ENCODE measurements at places on chromosomes 7 and 10. TPM values are rescaled to one million over a fixed set of nuclear protein-coding genes. Genes with fewer than 3 reads are reported as not detected.

Gene AGAP9
- total RNA-seq, result 4.9 TPM

Gene TRIM74
- 2.5 TPM for total RNA-seq

Gene GRB10
- 1.4 TPM for total RNA-seq

Gene CELF2
- total RNA-seq, result 168 TPM

Gene ITPRID1
- total RNA-seq, result not detected

Gene FAM221A
- 5.8 TPM for total RNA-seq

Gene OR2A42
- not detected for total RNA-seq

Gene KIF11
- 55.2 TPM for total RNA-seq

Gene NPY4R
- not detected for total RNA-seq

Gene PPP3CB
- 42.2 TPM for total RNA-seq

DNA sequence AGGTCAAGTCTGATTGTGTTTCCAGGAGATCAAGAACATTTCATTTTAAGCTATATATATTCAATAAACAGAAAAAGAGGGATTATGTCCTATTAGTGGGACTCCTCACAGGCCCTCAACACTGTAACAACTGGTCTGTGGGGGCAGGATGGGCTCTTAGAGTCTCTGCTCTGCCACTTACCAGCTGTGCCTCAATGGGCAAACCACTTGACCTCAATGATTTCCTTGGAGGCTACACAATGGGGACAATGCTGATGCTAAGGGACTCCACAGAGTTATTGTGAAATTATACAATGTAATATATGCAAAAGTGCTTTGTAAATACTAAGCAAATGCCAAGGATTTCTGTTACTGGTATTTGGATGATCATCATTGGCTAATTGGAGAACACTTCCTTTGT, 33.2 kb upstream of the MXI1 start:
- no peak for DNase-seq
- no peaks in the 10 kb centered on the region for H3K36me3 ChIP-seq
- H3K27me3 ChIP-seq, result peaks cover 81% of the 10 kb centered on the region
- H3K4me1 ChIP-seq, result peaks cover 14% of the 10 kb centered on the region
- H3K27ac ChIP-seq, result no peak overlapping the region
- H3K4me3 ChIP-seq, result no peak overlapping the region

- no peaks in the 10 kb centered on the region for H3K36me3 ChIP-seq
- H3K4me1 ChIP-seq, result no peaks in the 10 kb centered on the region
- no peak overlapping the region for H3K4me3 ChIP-seq
- H3K27ac ChIP-seq, result no peak overlapping the region
- DNase-seq, result no peak
Observed at GRCh38 chr7:47796347-47796746, 151.9 kb downstream of the PKD1L1 start.

DNA sequence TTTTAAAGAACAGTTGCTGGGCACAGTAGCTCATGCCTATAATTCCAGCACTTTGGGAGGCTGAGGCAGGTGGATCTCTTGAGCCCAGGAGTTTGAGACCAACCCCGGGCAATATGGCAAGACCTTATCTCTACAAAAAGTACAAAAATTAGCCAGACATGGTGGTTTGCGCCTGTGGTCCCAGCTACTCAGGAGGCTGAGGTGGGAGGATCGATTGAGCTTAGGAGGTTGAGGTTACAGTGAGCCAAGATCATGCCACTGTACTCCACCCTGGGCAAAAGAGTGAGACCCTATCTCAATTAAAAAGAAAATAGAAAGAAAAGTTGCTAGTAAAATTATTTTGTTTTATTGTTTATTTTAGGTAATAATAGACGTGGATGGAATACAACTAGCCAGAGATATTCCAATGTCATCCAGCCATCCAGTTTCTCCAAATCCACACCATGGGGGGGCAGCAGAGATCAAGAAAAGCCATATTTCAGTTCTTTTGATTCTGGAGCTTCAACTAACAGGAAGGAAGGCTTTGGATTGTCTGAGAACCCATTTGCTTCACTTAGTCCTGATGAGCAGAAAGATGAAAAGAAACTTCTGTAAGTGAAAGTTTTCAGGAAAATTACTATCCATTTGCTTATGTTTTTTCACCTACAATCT, 3.0 kb downstream of the NUP42 start:
- H3K36me3 ChIP-seq, result peaks cover 15% of the 10 kb centered on the region
- no peak overlapping the region for H3K27ac ChIP-seq
- H3K4me1 ChIP-seq, result peaks cover 33% of the 10 kb centered on the region
- no peak overlapping the region for H3K4me3 ChIP-seq

- no peaks in the 10 kb centered on the region for H3K27me3 ChIP-seq
- H3K36me3 ChIP-seq, result no peaks in the 10 kb centered on the region
- DNase-seq, result no peak
- H3K4me1 ChIP-seq, result no peaks in the 10 kb centered on the region
- no peak overlapping the region for H3K4me3 ChIP-seq
- H3K27ac ChIP-seq, result no peak overlapping the region
Observed at GRCh38 chr10:79185796-79186374, 117.1 kb downstream of the ZMIZ1 start.

- peaks cover 19% of the 10 kb centered on the region for H3K27me3 ChIP-seq
- no peak overlapping the region for H3K4me3 ChIP-seq
- H3K4me1 ChIP-seq, result no peaks in the 10 kb centered on the region
- H3K36me3 ChIP-seq, result no peaks in the 10 kb centered on the region
- no peak for DNase-seq
Observed at GRCh38 chr10:70512149-70512639, 33.6 kb downstream of the PALD1 start.

- no peak overlapping the region for H3K27ac ChIP-seq
- peaks cover 2% of the 10 kb centered on the region for H3K36me3 ChIP-seq
- no peak overlapping the region for H3K4me3 ChIP-seq
- no peaks in the 10 kb centered on the region for H3K27me3 ChIP-seq
- H3K4me1 ChIP-seq, result no peaks in the 10 kb centered on the region
- DNase-seq, result no peak
Observed at GRCh38 chr10:129766611-129767550, 197.2 kb downstream of the EBF3 start.

GRCh38 chr7:111910656-111911055, 295.5 kb downstream of the DOCK4 start:
- H3K36me3 ChIP-seq, result no peaks in the 10 kb centered on the region
- DNase-seq, result no peak
- no peak overlapping the region for H3K27ac ChIP-seq
- H3K4me3 ChIP-seq, result no peak overlapping the region
- no peaks in the 10 kb centered on the region for H3K4me1 ChIP-seq

DNA sequence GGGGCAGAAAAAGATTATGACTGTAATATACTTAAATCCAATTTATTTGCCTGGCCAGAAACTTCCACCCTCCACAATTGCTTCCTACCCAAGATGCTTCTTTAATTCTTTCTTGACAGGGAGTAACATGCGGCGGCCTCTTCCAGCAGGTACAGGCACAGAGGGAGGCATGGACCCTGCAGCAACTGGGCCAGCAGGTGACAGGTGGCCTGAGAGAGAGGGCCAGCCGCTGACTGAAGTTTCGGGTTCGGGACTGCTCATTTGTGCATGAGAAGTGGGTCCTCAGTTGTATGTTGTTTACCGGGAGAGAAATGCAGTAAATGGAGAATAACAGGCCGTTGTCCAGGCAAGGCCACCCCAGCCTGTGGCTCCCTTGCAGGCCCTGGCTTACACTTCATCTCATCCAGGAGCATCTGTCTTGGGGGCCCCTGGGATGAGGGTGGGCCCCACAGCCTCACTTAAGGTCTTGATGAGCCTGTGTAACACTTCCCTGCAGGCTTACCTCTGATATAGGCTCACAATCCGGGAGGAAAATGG, 72.5 kb downstream of the C10orf143 start:
- no peaks in the 10 kb centered on the region for H3K36me3 ChIP-seq
- H3K27ac ChIP-seq, result no peak overlapping the region
- peaks cover 10% of the 10 kb centered on the region for H3K27me3 ChIP-seq
- no peaks in the 10 kb centered on the region for H3K4me1 ChIP-seq

GRCh38 chr7:28062197-28062991, 118.2 kb downstream of the JAZF1 start:
- peak; percentile 56 for DNase-seq
- no peaks in the 10 kb centered on the region for H3K36me3 ChIP-seq
- no peak overlapping the region for H3K27ac ChIP-seq
- H3K4me1 ChIP-seq, result no peaks in the 10 kb centered on the region
- H3K27me3 ChIP-seq, result peaks cover 11% of the 10 kb centered on the region
- no peak overlapping the region for H3K4me3 ChIP-seq

GRCh38 chr7:94055963-94056362, 51.8 kb upstream of the BET1 start:
- no peak for DNase-seq
- no peak overlapping the region for H3K4me3 ChIP-seq
- peaks cover 3% of the 10 kb centered on the region for H3K4me1 ChIP-seq
- peaks cover 20% of the 10 kb centered on the region for H3K27me3 ChIP-seq

DNA sequence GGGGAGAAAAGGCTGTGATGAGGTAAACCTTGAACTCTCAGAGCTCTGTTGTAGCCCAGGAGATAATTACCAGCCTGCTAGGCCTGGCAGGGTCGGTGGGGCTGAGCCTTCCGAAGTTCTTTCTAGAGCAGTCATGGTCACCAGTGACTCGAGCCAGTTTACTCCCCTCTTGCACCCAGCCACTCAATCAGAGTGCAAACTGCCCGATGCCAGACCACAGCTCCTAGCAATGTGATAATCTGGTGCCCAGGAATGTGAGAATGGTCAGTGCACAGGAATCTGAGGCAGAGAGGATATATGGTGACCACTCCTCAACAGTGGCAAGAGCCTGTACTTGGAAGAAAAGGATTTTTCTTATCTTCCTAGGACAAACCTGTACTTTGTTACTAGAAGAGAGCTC, 46.4 kb upstream of the KMT2E start:
- H3K36me3 ChIP-seq, result peaks cover 23% of the 10 kb centered on the region
- H3K27ac ChIP-seq, result no peak overlapping the region
- no peaks in the 10 kb centered on the region for H3K27me3 ChIP-seq
- peaks cover 2% of the 10 kb centered on the region for H3K4me1 ChIP-seq

- H3K27me3 ChIP-seq, result no peaks in the 10 kb centered on the region
- H3K27ac ChIP-seq, result no peak overlapping the region
- H3K4me1 ChIP-seq, result no peaks in the 10 kb centered on the region
- DNase-seq, result no peak
- H3K4me3 ChIP-seq, result no peak overlapping the region
Observed at GRCh38 chr10:109178591-109178990, 744.7 kb downstream of the XPNPEP1 start.

- H3K36me3 ChIP-seq, result no peaks in the 10 kb centered on the region
- DNase-seq, result no peak
- H3K27ac ChIP-seq, result no peak overlapping the region
- H3K4me3 ChIP-seq, result no peak overlapping the region
- no peaks in the 10 kb centered on the region for H3K4me1 ChIP-seq
Observed at GRCh38 chr7:132065193-132065988, 509.0 kb upstream of the PODXL start.

DNA sequence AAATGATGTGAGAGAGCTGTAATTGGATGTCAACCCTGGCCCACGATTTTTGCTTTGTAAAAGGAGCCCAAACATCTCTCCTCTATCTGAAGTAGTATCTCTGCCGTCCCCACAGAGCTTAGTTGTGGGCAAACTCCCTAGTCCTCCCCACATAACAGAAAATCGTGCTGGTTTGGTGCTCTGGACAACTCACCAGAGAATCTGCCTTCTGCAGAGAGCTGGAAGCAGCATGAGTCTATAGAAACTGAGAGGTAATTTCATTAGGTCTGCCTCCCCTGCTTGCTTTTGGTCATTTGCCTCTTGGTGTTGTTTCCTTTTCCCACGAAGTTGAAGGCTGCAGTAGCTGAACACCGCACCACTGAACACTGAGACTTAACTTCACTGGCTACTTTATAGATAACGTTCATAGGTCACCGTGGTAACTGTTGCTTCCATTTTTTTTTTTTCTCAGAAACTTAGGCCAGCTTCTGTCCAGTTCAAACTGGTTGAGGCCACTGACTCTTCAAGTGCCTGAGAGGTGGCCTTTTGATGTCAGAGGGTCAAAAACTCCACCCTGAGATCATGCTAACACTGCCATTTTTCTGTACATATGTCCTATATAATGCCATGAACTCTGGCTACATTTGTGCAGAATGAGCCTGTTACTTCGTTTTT, 3.3 kb upstream of the CDCA7L start:
- H3K4me3 ChIP-seq, result no peak overlapping the region
- peaks cover 30% of the 10 kb centered on the region for H3K4me1 ChIP-seq
- no peaks in the 10 kb centered on the region for H3K36me3 ChIP-seq
- no peak for DNase-seq

DNA sequence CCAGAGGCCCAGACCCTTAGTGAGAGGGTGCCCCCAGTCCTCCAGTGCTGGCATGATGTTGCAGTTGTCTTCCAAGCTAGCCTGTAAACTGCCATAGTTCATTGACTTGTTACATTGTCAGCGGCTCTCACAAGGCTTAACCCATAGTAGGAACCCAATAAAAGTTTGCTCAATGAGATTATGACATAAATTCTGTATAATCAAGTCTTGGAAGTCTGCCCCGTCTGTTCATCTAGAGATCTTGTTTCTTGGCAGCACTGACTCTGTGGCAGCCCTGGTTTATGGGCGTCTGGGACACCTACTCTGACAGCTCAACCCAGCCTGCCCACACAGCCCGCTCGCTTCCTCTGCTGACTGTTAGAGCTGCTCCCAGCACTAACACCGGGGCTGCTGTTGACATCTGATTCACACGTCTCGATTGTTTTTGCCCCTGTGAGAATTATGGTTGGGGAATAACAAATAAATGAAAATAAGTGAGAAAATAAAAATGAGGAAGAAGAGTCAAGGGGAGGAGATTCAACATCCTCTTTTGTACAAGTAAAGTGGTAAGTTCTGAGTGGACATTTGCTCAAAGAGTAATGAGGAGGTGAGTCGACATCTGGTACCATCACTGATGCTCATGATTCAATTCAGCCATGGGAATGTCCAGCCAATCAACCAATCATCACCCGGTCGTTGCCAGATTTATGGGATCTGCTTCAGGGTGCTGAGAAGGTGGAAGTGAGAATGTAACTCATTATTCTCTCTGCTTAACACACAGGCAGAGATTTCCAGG, 160.8 kb downstream of the SPAG6 start:
- peaks cover 43% of the 10 kb centered on the region for H3K27me3 ChIP-seq
- no peak overlapping the region for H3K27ac ChIP-seq
- peak overlapping the region; percentile 33 for H3K4me3 ChIP-seq
- H3K36me3 ChIP-seq, result peaks cover 4% of the 10 kb centered on the region
- peak; percentile 45 for DNase-seq

DNA sequence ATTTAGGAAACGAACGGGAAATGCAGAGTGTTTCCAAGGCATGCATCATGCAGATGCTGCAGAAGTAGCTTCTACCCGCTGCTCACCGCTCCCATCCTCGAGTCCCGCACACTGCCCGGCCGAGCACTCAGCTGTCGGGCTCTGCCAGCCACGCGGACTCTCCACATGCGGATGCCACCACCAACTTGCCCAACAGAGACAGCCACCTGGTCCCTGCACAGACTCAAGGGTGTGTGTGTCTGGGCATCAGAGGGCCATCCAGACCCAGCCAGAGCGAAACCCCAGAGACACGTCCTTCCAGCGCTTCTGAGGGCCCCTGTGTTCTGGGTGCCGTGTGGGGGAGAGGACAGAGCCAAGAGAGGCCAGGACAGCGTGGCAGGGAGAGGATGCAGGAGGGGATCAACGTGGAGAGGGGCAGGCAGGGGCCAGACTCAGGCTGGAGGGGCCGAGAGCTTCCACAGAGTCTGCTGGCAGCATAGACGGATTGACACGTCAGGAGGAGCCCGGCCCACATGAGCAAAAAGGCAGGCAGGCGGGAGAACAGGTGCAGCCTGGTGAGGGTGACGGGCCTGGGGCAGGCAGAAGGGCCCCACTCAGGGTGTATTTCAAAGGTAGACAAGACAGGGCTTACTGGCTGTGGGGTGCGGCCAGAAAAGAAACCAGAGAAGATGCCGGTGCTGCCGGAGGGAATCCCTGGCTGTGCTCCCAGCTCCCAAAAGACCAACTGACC, 18.3 kb downstream of the GPER1 start:
- no peak for DNase-seq
- peak overlapping the region; percentile 58 for H3K27ac ChIP-seq
- no peaks in the 10 kb centered on the region for H3K27me3 ChIP-seq
- no peaks in the 10 kb centered on the region for H3K36me3 ChIP-seq
- no peak overlapping the region for H3K4me3 ChIP-seq
- H3K4me1 ChIP-seq, result peaks cover 20% of the 10 kb centered on the region

Measured in activated naive CD8-positive, alpha-beta T cell treated with anti-CD3 and anti-CD28 coated beads, Interleukin-2, amount 10 ng/mL, durations not matched to agents 7 days and 5 days (primary cell).